Fibroblast of skin of left quadriceps (primary cell): ENCODE measurements at places on chromosomes 1 and 21.

GRCh38 chr1:160726114-160726497 lies 12.9 kb upstream of the SLAMF7 start:
- DNase-seq, result no peak

DNA sequence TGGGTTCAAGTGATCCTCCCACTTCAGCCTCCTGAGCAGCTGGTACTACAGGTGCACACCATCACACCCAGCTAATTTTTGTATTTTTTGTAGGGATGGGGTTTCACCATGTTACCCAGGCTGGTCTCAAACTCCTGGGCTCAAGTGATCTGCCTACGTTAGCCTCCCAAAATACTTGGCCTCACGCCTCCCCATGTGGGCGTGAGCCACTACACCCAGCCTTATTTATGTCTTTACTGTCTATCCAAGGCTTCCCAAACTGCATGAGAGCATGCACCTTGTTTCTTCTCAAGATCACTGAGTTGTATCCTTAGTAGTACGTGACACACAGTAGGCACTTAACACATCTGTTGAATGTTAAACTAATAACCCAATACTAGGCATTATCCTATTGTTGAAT lies 14.2 kb downstream of the WASF2 start:
- DNase-seq, result no peak

DNA sequence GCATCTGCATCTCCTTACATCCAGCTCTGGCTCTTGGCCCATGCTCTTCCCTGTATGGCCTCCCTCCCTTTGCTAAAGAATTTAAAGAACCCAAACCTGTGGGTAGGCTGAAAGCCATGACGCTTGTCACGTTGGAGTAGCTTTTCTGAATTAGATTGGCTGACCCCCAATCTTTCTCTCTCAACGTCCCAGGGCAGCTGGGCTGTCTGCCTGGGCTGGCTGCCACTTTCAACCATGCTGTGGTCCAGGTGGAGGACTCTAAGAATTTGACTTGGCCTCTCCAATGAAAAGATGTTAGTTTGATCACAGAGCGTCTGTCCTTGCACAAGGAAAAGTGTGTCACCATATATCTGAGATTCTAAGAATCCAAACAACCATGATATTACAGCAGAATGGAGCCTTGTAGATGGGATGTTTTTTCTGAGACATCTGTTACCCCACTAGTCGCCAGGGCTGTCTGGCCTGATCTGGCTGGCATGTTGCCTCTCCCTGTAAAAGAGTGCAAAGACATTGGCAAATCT lies 6.5 kb upstream of the IGSF3 start:
- DNase-seq, result no peak

- DNase-seq, result peak; percentile 73
These were observed 25.8 kb downstream of the PRDM2 start for GRCh38 chr1:13725714-13726175.

DNA sequence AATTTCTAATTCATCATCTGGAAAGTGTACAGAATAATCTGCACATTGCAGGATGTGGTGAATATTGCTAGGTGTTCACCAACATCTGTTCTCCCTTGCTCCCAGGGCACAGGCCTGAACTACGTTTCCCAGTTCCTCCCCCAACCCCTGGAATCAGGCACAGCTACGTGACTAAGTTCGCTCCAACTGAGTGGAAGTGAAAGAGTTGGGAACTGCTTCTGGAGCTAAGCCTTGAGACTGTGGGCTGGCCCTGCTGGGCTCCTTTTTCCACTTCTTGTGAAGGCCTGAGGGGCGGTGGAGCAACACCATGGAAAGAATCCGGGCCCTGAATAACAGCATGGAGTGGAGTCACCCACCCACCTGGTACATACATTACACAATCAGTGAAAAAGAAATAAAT lies 534.6 kb downstream of the SMYD3 start:
- DNase-seq, result no peak

DNA sequence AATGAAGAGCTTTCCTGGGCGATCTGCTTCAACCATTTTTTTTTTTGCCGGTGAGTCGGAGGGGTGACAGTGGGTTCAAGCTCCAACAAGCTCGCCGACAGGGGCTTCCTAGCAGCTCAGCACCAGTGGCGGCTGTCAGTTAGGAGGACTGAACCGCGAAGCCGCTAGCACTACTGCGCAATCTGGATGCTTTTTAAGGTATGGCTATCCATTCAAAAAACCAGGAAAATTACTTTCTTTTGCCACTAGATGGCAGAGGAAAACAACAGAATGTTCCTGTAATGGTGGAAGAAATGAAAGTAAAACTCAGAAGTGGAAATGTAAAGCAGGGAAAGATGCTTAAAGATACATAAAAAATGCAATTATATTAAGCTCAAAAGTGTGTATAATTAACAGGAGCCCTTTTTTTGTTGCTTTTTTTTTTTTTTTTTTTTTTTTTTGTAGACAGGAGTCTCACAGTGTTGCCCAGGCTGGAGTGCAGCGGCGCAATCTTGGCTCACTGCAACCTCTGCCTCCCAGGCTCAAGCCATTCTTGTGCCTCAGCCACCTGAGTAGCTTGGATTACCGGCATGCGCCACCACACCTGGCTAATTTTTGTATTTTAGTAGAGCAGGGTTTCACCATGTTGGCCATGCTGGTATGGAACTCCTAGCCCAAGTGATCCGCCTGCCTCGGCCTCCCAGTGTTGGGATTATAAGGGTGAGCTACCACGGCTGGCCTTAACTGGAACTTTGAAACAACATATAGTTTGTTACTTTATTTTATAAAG lies 8.5 kb downstream of the KYAT3 start:
- peak; percentile 55 for DNase-seq
